ENCODE measurements at places on chromosomes 2 and 18. TPM values are rescaled to one million over a fixed set of nuclear protein-coding genes. Genes with fewer than 3 reads are reported as not detected.

GRCh38 chr18:52850031-52850560 is 510.1 kb downstream of the DCC start:
- no peak for DNase-seq

GRCh38 chr2:124704071-124704925 is 679.2 kb downstream of the CNTNAP5 start:
- no peak for DNase-seq

DNA sequence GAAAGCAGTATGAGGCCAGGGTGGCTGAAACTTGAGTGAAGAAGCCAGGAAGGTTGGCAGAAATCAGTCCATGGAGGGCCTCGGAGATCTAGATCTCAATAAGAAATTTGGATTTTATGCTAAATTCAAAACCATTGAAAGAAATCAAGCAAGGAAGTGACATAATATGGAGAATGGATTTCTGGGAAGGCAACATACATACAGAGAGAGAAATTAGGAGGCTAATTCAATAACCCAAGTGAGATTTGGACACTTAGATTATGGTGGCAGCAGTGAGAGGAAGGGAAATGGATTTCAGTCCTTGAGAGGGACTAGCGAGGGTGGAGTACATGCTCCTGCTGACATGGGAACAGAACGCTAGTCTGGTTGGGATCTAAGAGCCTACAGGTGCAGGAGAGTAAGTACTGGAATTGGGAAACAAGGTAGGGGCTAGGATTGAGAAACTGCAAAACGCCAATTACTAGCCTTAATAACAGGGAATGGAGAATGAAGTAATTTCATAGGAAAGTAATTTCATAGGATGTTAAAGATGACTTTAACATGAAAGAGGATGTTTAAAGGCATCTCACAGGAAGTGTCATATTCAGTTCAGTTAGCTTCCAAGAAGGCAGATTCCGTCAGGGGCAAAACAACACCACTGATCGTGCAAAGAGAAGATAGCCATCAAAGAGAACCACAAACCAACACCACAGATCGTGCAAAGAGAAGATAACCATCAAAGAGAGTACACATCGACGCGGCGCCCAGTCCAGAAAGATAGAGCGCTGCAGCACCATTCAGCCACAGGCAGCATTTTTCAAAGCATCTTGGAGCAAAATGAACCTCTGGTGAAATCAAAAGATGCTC is 27.2 kb downstream of the CDKL4 start:
- DNase-seq: no peak

DNA sequence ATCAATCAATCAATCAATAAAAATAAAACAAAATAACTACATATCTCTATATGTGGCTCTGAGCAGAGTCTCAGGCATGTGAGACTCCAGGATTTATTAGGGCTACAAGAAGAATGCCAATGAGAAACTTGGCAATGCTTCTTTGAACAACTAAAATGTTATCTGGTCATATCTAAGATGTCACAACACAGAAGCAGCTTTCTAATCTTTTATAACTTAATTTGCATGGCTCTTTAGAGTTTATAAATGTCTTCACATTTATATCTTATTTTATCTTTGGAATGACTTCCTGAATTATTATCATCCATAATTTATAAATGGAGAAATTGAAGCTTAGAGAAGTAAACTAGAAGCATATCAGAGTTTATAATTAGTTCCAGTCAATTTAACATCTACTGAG is 14.9 kb upstream of the MAP4K3 start:
- DNase-seq: no peak

The UGT1A4 gene
- not detected for total RNA-seq

The ACMSD gene
- not detected for total RNA-seq

The EPHA4 gene
- 5.1 TPM for total RNA-seq
